SHP77 treated with DMSO at 0.1 percent for 48 hours (cell line): ENCODE measurements at places on chromosomes 4 and X.

DNA sequence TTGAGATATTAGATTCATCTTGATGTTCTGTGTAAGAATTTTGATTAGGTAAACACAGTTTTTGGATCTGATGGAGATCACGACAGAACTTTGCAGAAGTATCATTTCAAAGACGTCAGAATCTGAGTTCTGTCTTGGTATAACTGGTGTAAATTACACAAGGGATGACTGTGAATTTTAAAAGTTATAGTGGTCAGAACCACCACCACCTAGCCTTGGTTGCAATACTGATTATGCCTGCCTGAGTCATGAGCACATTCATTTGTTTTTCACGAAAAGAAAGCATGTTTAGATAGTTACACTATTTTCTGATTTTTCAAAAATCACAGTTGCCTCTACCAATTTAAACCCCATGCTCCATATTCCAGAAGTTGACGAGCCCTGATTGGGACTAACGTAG lies 54.8 kb downstream of the ZFX start:
- DNase-seq = no peak

DNA sequence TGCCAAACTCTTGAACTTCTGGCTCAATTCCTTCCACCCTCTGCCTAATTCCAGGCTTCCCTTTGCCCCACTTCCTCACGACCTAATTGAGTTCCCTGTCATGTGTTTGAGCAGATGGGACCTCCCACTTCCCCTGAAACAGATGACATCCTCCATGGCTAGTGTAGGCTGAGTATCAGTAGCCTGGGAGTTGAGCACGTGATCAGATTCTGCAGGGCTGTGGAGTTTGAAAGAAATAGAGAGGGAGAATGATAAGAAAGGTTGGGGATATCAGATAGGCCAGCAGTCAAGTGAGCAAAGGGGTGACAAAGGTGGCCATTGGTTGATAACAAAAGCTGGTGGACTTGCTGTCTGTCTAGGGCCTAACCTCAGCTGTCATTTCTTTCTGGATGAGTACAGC lies 18.8 kb upstream of the NWD2 start:
- no peak for DNase-seq

GRCh38 chrX:40153345-40154249 lies 55.8 kb upstream of the BCOR start:
- no peak for DNase-seq

- no peak for DNase-seq
These were observed 284.2 kb upstream of the F9 start for GRCh38 chrX:139246295-139246694.

DNA sequence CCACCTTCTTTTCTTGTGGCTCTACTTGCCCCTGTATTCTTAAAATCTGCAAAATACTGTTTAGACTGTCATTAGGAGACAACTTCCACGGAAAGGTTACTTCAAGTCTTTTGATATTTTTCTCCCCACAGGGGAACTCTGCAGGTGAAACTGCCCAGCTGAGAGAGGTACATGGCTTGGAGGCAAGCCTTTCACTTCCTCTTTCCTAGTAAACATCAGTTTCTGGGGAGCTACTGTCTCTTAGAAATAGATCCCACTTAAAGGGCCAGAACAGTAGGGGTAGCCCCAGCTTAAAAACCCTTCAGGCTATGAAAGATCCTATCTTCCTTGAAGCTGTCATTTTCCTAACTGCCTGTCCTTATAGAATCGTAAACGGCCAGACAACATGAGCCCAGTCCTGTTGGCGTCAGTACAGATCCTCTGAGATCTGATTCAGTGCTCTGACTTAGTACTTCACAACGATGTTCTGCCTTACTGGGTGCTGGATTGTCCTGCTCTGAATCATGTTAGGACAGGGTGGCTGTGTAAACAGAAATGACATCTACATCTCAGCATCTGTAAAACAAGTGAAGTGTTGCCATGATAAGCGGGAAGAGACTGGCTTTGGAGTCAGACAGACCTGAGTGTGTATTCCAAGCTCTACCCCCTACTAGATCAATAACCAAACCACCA lies 102.1 kb downstream of the ITIH6 start:
- DNase-seq = peak; percentile 79

DNA sequence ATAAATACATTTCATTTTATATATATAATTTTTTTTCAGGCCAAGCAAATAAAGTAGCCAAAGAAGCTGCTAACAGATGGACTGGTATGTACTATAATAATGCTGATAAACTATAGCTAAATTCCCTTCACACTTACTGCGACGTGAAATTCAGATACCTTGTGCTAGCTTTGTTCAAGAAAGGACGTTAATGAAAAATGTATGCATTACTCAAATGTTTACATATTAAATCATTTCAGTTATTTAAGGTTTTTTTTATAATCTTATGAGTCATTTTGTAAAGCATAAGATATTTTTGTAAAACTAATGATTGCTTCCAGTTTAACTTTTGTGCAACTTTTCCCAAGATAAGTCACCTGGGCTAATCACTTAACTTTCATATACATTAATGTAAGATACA lies 57.2 kb upstream of the TMEM131L start:
- DNase-seq = no peak

GRCh38 chr4:31458813-31459212 lies 738.6 kb downstream of the PCDH7 start:
- DNase-seq = no peak

DNA sequence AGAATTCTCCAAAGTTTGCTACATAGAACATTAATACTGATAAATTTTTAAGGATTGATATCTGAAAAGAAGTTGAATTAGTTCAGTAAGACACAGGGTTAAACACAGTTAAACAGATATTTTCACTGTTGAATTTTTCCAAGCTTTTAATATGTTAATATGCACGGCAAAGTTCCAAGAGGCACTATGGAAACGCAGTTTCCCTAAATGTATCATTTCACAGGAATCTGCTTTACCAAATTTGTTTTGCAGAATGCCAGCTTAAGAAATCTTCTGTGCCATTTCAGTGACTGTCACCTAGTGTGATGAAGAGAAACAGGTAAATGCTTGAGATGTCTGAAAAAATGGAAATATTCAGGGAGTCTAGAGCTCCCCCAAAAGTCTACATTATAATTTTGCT lies 395.9 kb upstream of the GRIA3 start:
- DNase-seq = no peak

DNA sequence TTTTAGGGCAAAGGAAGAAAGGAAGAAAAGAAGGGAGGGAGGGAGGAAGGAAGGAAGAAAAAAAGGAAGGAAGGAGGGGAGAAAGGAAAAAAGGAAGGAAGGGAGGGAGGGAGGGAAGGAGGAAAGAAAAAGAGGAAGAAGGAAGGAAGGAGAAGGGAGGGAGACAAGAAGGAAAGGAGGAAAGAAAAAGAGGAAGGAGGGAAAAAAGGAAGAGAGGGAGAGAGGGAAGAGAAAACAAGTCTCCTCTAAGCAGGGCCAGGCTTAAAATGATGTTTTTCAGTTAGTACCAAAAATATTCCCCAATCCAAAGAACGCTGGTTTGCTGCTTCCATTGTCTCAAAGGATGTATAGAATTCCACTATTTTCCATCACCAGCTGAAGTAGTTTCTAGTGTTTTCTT lies 2.0 kb downstream of the TIGD4 start:
- DNase-seq = no peak

- DNase-seq = no peak
These were observed 359.1 kb downstream of the DACH2 start for GRCh38 chrX:86507331-86507730.

DNA sequence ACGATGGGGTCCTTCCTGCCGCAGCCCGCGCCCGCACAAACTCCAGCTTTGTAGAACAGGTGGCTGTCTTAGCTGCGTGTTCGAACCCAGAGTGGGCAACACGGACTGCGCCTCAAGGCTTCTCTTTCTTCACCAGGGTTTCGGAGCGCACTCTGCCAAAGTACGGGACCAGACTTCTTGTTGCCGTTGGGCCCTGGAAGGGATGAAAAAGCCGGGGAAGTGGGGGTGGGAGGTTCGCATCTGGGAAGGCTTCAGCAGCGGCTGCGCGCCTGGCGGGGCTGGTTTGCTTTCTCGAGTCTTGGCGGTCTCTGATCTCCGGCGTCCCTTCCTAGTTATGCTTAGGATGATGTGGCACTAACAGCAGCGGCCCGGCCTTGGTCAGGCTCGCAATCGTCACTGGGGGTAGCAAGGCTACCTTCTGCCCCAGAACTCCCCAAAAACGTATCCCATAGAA lies 673 bp downstream of the PARM1 start:
- DNase-seq = no peak

GRCh38 chrX:138930583-138930945 lies 219.0 kb upstream of the FGF13 start:
- no peak for DNase-seq

GRCh38 chr4:52658641-52659000 lies 480 bp downstream of the USP46 start:
- DNase-seq = no peak

DNA sequence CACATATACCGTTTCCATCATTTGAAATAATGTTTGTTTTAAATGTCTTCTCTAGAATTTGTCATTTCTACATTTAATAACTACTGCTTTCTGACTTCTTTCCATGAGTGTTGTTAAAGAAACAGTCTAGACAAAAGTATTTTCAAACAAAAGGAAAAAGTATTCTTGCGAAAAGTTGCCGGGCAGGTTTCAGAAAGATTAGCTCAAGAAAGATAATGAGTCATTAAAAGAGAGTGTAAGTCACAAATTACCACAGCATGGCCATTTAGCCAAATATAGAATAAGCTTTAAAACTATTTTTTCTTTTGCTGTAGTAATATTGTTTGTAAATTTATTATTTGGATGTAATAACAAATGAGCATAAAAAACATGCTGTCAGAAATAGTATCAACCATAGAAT lies 493.0 kb downstream of the TLL1 start:
- DNase-seq = no peak

DNA sequence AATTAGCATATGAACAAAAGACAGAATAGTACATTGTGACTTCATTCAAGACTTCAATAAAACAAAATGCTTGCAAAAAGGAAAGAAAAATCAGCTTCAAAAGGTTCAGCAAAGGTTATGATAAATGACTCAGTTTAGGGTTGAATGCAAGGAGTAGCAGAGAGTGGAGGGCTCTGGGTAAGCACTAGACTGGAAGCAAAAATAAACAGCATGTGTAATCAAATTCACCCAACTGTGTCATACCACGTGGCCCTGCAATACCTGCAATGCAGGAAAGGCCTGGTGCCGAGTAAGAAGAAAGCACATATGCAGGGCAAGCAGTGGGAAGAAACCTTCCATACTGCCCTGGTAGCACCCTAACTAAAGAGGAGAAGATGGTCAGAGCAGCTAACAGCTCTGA lies 88.7 kb downstream of the ATP11C start:
- DNase-seq = no peak

DNA sequence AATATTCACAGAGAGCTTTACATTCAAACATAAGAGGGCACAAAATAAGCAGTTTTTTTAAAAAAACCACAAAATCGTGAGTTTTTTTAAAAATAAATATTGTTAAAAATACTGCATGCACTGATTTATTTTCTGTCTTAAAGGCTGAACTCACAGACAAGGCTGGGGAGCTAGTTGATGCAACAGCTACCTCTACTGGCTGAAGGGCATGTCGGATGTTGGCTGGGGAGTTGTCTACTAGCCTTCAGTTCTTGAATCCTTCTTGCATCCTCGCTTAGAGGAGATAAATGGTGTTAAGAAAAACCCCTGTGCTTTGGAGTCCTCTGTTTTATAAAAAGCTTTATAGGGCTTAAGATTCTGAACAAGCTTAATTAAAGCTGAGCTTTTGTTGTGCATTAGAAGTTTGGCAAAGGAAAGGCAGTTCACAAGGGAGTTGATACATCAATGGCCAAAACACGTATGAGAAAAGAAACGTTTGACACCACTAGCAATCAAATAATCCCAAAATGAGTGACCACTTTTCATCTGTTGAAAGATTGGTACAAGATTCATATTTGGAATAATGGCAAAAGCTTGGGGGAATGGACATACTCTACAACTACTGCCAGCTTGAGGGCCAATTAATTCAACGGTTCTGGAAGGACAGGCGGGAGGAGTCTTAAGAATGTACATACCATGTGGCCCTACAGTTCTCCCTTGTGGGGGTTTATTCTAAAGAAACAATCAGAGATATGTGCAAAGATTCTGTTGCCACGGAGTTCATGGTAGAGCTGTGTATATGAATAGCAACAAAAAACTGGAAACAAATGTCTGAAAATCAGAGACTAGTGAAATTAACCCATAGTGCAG lies 94.7 kb downstream of the SEL1L3 start:
- no peak for DNase-seq

DNA sequence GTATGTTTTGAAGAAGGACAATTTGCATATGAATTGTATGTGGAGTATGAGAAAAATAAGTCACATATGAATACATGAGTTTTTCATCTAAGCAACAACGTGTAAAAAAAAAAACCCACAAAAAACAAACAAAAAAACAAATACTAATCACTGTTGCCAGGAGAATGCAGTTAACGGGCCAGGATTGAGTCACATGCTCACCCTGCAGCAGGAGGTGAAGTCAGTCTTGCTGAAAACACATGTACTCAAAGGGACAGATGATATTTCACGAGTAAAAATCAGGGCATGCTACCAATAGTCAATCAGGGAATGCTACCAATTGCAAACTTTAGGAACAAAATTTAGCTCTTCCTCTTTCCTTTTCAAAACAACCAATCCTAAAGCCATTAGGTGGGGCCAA lies 10.4 kb upstream of the DCLK2 start:
- DNase-seq = no peak

GRCh38 chr4:67291644-67292043 lies 253.7 kb downstream of the CENPC start:
- no peak for DNase-seq

GRCh38 chr4:121838136-121838535 lies 14.5 kb upstream of the CCNA2 start:
- DNase-seq = no peak

- no peak for DNase-seq
These were observed 22.8 kb downstream of the CRMP1 start for GRCh38 chr4:5869966-5870619.

GRCh38 chr4:44914748-44915147 lies 188.4 kb upstream of the GNPDA2 start:
- no peak for DNase-seq

DNA sequence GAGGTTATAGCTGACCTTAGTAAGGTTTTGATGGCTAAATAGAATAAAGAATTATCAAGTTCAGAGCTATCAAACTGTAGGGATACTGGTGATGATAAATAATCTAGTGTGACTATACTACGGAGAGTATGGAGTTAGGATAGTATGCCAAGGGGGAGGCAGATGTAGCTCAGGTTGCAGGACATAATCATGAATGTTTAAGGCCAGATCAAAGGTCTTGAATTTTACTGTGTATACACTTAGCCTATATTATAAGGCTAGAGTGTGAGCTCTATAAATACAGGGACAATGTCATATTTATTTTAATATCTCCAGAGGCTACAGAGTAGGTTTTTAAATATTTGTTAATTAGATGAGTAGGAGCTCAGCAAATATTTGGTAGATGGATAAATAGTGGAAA lies 131.1 kb upstream of the STIM2 start:
- DNase-seq = no peak

DNA sequence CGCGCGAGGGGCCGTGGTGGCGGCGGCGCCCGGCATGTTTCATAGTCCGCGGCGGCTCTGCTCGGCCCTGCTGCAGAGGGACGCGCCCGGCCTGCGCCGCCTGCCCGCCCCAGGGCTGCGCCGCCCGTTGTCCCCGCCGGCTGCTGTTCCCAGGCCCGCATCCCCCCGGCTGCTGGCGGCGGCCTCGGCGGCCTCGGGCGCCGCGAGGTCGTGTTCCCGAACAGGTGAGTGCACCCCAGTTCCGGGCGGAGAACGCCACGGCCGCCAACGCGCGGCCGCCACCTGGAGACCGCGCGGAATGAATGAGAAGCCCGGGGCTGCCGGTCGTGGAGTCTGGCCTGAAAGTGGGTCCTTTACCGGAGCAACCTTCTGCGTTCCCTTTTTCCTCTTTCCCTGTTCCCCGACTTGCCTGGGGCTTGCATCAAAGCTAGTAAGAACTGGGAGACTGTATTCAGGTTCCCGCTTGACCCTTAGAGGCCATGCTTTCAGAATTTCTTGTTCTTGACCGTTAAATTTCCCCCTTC lies 429 bp downstream of the NOCT start:
- DNase-seq = no peak
